ENCODE measurements at places on chromosomes 5 and 9.

DNA sequence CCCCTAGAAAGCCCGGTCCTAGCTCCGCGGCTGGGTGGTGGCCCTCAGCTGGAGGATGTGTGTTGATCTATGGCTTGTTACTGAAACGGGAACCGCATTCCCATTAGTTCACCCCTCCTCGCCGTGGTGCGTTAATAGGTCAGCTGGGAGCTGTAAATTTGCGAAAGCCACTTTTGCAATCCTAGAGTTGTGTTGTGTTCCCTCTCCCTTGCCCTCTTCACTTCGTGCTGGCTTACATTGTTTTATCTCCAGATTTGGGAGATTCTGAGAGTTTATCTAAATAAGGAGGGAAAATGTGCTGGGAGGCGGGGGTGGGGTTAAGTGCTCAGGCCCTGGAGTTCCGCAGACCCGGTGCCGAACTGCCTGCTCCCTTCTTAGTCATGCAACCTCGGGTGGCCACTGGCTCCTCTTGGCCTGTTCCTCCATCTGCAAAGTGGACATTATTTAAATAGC is 62.8 kb downstream of the HMCN2 start:
- DNase-seq, result no peak

- no peak for DNase-seq
These were observed 36.2 kb downstream of the SH3PXD2B start for GRCh38 chr5:172417983-172418630.

DNA sequence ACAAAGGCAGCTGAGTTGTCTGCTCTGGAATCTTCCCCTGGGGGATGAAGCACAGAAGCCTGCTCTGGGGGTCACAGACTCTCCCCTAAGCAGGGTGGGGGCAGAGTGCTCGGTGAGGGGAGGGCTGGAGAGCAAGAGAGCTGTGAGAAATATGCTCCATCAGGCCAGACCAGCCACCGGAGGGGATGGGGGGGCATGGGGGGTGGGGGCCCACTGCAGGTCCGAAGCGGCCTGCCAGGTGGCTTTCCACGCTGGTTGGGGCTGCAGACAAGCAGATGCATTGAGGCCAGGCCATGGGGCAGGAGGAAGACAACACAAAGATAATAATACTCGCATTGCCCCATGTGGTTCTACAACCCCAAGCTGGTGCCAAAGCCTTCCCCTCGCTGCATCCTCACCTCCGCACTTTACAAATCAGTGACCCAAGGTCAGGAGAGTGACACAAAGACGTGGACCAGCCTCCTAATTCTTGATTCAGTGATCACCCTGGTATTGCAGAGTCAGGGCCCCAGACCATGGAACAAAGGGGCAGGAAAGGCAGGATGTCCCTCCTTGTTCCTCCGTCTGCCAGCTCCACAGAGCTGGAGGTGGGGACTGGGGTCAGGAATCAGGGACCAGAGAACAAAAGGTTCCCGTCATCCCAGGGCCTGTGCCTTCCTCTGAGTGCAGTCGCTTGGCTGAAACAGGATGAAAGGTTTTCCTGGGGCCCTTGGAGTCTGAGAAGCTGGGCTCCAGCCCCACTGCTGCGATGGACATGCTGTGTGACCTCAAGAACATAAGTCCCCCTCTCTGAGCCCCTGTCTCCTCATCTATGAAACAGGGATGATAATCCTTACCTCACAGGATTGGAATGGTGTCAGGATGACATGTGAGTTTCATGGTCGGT is 37.2 kb upstream of the GABRP start:
- DNase-seq, result no peak

DNA sequence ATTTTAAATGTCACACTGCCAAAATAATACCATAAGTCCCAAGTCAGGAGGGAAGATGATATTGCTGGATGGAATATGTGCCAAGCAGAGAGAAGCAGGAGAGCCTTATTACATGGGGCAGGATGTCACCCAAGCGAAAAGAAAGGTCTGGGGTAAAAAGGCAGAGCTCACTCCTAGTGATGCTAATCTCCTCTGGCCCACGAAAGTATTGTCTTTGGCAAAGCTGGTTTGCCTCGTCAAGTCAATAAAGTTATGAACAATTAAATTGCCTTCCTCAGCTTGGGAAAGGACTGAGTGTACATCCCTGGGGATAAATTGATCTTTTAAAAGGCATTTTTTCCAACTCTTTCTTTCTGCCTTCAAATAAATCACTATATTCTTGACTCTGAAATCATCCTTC is 220.6 kb downstream of the DMAC1 start:
- DNase-seq, result no peak

DNA sequence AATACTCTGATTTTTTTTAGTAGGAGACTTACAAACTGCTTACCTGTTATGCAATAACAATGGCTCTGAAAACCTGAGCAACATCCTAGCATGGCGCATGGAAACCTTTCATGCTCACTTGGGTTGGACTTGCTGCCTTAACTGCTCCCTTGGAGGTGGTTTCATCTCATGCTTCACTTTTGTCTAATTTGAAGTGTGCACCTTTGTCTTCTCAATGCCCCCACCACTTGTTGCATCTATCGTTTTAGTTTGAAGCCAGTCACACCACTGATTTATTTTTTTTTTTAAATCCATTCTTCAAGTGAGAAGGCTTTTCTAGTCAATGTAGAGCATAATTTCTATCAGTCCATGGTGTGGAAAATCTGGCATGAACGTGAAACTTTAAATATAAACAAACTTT is 63.2 kb downstream of the CFAP90 start:
- DNase-seq, result no peak

DNA sequence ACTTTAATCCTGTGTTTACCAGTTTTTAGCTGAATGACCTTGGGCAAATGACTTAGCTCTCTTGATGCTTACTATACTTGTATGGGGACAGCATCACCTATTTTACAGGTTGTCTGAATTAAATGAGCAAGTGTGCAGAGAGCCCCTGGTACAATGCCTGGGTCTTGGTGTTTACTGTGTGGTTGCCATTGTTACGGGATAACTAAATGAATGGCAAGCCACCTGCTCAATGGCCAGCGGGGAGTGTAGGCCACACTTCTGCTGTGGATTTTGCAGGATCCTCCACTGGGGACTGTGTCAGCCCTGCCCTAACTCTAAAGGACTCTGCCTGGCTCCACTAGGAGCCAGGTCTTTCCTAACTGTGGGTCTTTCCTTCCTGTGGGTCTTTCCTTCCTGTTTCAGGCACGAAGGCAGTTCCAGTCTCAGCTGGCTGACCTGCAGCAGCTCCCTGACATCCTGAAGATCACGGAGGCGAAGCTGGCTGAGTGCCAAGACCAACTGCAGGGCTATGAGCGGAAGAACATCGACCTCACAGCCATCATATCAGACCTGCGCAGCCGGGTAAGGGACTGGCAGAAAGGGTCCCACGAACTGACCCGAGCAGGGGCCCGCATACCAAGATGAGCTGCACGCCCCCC is 10.3 kb upstream of the GLE1 start:
- DNase-seq, result no peak
